GM23248 (cell line): ENCODE measurements at places on chromosomes 5 and 9. TPM values are rescaled to one million over a fixed set of nuclear protein-coding genes. Genes with fewer than 3 reads are reported as not detected.
A peak's percentile ranks its signal among the peaks of the same experiment; 100 is the strongest.

GRCh38 chr9:86667307-86667706 lies 280.0 kb downstream of the GAS1 start:
- DNase-seq: peak; percentile 74
- H3K4me1 ChIP-seq: peaks cover 22% of the 10 kb centered on the region
- no peak overlapping the region for H3K4me3 ChIP-seq
- H3K36me3 ChIP-seq: no peaks in the 10 kb centered on the region

The BTNL8 gene
- not detected in 2 replicates for total RNA-seq

The KIF20A gene
- 26.0 and 27.3 TPM in 2 replicates for total RNA-seq

GRCh38 chr9:137302118-137302448 lies at the start of gene NRARP:
NRARP (minus strand) TSS chr9:137302271; CDS start chr9:137301928, 343 bp downstream.
- H3K27ac ChIP-seq: no peak within 1 kb of the TSS
- peak within 1 kb of the TSS; percentile 58 for H3K4me3 ChIP-seq
- DNase-seq: peak; percentile 83
- H3K27me3 ChIP-seq: peaks cover 32% of the 10 kb centered on the region
- H3K36me3 ChIP-seq: no peaks in the 10 kb centered on the region
- H3K4me1 ChIP-seq: no peaks in the 10 kb centered on the region

The PCDHA4 gene
- total RNA-seq: not detected in 2 replicates

DNA sequence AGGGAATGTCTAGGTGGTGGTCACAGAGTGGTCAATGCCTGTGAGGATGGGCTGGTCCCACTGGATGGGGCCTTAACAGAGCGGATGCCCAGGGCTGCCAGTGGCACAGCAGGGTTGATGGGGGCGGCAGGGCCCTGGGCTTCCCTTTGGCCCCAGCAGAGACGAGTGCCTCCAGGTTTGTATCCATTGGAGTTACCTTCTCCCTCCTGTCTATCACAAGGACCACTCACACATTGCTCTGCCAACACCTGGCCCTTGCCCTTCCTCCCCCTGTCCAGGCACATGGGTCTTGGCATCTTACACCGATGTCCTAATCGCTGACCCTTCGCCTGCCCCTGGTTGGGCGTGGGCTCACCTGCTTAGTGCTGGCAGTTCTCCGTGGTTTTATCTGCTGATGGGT lies 26.2 kb upstream of the IRX4 start:
- no peak overlapping the region for H3K27ac ChIP-seq
- H3K4me3 ChIP-seq: no peak overlapping the region
- no peaks in the 10 kb centered on the region for H3K4me1 ChIP-seq
- no peaks in the 10 kb centered on the region for H3K27me3 ChIP-seq
- H3K36me3 ChIP-seq: no peaks in the 10 kb centered on the region

DNA sequence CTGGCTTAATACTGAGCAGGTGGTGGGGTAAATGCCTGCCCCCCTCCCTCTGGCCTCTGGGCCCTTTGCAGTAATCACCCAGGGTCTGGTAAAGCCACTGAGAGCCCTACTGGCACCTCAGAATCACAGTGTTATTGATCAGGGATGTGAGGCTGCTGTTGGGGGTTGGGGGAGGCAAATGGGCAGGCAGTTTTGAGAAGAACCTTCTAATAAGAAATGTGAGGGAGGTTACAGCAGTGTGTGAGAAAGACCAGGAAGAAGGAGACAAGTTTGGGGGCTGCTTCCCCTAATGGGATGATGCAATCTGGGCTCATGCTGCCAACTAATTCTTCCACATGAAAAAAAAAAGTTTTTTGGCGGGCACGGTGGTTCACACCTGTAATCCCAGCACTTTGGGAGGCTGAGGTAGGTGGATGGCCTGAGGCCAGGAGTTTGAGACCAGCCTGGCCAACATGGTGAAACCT lies 3.1 kb upstream of the B4GALT7 start:
- peaks cover 27% of the 10 kb centered on the region; the same call in 1 of the 2 replicates for H3K36me3 ChIP-seq
- H3K27me3 ChIP-seq: no peaks in the 10 kb centered on the region
- no peak overlapping the region for H3K4me3 ChIP-seq
- DNase-seq: no peak

DNA sequence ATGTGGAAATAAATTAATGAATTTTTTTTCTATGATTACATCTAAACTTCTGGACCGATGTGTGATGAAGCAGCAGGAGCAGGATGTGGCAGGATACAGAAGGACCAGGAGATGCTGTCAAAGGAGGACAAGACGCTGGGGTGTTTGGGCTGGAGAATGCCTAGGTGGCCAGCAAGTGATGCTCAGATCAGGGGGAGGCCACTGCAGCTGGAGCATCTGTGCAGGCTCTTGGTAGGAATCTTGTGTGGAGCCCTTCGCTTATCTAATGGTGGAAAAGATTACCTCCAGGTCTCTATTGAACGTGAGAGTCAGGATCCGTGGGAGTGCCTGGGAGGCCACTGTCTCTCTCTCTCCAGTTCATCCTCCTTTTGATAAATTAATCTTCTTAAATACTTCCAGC lies 79.8 kb downstream of the MRPL36 start:
- no peaks in the 10 kb centered on the region for H3K36me3 ChIP-seq
- no peaks in the 10 kb centered on the region for H3K4me1 ChIP-seq
- no peak overlapping the region for H3K4me3 ChIP-seq
- no peaks in the 10 kb centered on the region for H3K27me3 ChIP-seq

GRCh38 chr9:3138231-3139229 lies 294.6 kb upstream of the PUM3 start:
- no peak overlapping the region for H3K27ac ChIP-seq
- peaks cover 21% of the 10 kb centered on the region; the same call in 1 of the 2 replicates for H3K4me1 ChIP-seq
- peak; percentile 30 for DNase-seq
- H3K27me3 ChIP-seq: no peaks in the 10 kb centered on the region
- no peak overlapping the region for H3K4me3 ChIP-seq

The INSL4 gene
- not detected in 2 replicates for total RNA-seq

DNA sequence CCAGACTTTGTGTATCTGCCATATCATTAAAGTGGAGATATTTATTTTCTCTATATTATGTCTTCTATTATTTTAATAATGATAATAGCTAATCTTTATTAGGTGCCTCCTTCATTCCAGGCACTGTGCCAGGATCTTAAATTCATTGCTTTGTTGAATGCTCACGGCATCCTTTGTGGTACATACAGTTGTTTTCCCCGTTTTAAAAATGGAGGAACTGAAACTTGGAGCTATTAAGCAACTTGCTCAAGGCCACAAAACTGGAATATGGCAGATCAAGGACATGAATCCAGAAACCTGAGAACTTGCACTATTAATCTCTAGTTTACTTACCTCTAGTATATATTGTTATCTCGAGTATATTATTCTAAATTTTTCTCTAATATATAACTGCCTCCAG lies 41.5 kb upstream of the PPP3R2 start:
- no peak overlapping the region for H3K4me3 ChIP-seq
- H3K36me3 ChIP-seq: no peaks in the 10 kb centered on the region
- no peaks in the 10 kb centered on the region for H3K4me1 ChIP-seq
- H3K27ac ChIP-seq: no peak overlapping the region
- H3K27me3 ChIP-seq: no peaks in the 10 kb centered on the region
- no peak for DNase-seq

DNA sequence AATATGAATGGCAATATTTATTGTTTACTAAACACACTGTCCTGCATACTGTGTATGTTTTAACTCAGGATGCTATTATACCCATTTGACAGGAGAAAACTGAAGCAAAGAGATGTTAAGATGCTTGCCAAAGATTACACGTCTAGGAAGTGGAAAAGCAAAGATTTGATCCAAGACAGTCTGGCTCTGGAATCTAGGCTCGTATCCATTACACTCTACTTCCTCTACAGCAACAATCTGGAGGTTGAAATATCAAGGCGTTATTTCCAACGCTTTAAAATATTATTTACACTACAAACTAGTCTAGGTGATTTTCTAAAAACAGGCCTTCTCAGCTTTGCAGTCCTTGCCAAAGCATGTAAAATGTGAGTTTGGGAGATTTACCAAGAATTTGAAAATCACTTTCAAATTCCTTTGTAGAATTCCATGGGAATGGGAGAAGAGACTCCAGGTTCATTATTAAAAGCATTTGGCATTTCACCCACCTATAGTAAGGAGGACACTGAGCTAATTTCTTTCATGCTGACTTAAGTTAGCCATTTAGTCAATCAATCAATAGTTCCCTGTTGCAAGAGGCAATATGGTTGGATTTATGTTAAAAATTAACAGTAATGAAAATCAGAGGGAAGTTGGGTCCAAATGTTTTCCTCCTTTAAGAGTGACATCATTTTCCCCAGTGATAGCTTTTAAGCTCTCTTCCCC lies 356.3 kb upstream of the SMARCA2 start:
- H3K36me3 ChIP-seq: no peaks in the 10 kb centered on the region
- no peaks in the 10 kb centered on the region for H3K27me3 ChIP-seq
- no peak overlapping the region for H3K4me3 ChIP-seq
- H3K4me1 ChIP-seq: no peaks in the 10 kb centered on the region
- no peak for DNase-seq
- H3K27ac ChIP-seq: no peak overlapping the region

GRCh38 chr5:1320436-1321344 lies 24.2 kb downstream of the CLPTM1L start:
- no peak overlapping the region for H3K4me3 ChIP-seq
- H3K36me3 ChIP-seq: peaks cover 8% of the 10 kb centered on the region
- H3K4me1 ChIP-seq: no peaks in the 10 kb centered on the region

DNA sequence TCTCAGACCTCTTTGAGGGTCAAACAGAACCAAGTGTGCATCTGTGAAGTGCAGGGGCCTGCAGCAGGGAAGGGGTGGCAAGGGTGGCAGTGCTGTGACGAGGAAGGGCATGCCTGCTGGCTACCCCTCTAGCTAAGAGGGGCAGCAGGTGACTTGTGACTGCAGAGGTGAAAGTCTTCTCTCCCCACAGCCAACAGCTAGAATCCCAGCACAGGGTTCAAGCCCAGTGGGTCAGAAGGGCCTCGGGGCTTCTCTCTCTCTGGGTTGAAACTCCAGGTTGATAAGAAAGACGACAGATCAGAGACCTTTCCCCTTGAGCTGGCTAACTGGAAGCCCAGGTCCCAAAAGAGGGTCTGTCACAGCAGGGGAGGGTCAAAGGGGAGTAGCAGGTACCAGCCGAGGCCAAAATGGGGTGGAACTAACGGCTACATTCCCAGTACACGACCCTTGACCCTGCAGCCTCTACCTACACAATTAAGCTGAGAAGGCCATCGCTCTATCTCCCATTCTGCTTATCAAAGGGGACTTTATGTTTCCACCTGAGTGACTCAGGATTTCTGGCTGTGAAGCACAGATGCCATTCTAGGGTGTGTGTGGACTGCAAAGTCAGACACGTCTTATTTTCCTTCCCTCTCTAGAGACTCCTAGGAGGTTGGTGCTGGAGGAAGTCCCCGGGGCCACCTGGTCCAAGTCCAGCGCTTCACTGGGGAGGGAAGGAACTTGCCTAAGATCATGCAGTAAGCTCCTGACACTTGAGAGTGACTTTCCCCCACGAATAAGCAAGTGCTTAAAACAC lies 14.6 kb downstream of the ANKS6 start:
- no peak for DNase-seq
- 0 out of 2 replicates have a peak, but pooled peaks cover 4% of the 10 kb centered on the region for H3K36me3 ChIP-seq

The HEXB gene
- 106 and 109 TPM in 2 replicates for total RNA-seq

The PTPN3 gene
- total RNA-seq: 0.51 and 1.3 TPM in 2 replicates

The PDCD1LG2 gene
- total RNA-seq: 34.7 and 36.8 TPM in 2 replicates

The DOCK8 gene
- total RNA-seq: not detected in 2 replicates

GRCh38 chr9:121860744-121861143 lies 209.3 kb downstream of the DAB2IP start:
- H3K36me3 ChIP-seq: no peaks in the 10 kb centered on the region
- H3K27me3 ChIP-seq: no peaks in the 10 kb centered on the region
- H3K4me3 ChIP-seq: no peak overlapping the region
- H3K27ac ChIP-seq: no peak overlapping the region
- DNase-seq: peak; percentile 66

DNA sequence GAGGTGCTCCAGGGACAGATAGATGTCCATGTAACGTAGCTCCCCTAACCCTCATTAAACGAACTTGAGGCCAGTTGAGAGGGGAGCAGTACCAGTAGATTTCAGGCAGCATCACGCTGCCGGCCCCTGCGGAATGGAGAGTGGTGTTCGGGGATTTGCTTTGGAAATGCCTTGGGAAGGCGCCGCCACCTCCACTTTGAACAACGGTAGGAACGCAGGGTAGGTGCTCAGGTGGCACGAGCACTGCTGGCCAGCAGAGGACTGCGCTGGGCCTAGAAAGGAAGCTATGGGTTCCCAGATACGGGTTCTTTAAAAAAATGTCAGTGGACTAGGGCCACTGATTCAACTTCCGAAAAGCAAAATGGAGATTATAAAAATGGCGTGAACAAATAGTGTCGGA lies 271.8 kb downstream of the FANCC start:
- H3K27me3 ChIP-seq: no peaks in the 10 kb centered on the region
- H3K4me1 ChIP-seq: peaks cover 34% of the 10 kb centered on the region
- no peak for DNase-seq
- no peak overlapping the region for H3K4me3 ChIP-seq

DNA sequence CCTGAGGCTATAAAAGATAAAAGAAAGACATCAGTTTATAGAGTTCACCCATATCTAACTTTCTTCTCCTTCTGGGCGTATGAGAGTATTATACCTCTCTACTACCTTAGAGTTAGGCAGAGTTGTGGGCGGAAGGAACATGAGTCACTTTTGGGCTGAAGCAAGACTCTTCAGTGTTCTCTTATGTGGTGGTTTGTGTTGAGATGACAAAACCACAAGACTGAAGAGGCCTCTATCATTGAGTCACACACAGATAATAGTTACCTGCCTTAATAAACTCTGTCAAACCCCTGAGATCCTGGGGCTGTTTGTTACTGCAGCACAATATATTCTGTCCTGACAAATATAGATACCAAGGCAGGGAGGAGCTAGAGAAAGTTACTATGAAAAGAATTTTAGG lies 184.2 kb downstream of the EFNA5 start:
- H3K4me1 ChIP-seq: no peaks in the 10 kb centered on the region; the same call in 1 of the 2 replicates
- H3K27ac ChIP-seq: no peak overlapping the region
- H3K27me3 ChIP-seq: peaks cover 31% of the 10 kb centered on the region

DNA sequence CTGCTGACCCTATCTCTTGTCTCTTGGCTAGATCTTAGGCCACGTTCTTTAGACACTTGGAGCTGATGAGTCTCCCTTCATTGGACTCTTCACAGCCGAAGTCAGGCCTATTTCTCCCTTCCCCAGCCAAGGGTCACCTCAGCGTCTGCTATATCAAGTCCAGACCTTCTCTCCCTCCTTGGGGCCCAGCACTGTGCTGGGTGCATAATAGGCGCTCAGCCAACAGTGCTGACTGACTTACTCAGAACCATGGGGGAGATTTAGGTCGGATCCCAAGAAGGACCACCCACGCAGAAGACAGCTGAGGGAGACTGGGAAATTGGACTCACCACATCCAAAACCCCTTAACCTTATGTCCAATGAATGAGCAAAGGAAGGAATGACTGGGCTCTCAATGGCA lies 5.6 kb upstream of the AMBP start:
- no peaks in the 10 kb centered on the region for H3K4me1 ChIP-seq
- H3K4me3 ChIP-seq: no peak overlapping the region
- H3K27ac ChIP-seq: no peak overlapping the region
- H3K27me3 ChIP-seq: peaks cover 9% of the 10 kb centered on the region; the same call in 1 of the 2 replicates
- DNase-seq: no peak
